ENCODE measurements at places on chromosomes 2 and 18.

DNA sequence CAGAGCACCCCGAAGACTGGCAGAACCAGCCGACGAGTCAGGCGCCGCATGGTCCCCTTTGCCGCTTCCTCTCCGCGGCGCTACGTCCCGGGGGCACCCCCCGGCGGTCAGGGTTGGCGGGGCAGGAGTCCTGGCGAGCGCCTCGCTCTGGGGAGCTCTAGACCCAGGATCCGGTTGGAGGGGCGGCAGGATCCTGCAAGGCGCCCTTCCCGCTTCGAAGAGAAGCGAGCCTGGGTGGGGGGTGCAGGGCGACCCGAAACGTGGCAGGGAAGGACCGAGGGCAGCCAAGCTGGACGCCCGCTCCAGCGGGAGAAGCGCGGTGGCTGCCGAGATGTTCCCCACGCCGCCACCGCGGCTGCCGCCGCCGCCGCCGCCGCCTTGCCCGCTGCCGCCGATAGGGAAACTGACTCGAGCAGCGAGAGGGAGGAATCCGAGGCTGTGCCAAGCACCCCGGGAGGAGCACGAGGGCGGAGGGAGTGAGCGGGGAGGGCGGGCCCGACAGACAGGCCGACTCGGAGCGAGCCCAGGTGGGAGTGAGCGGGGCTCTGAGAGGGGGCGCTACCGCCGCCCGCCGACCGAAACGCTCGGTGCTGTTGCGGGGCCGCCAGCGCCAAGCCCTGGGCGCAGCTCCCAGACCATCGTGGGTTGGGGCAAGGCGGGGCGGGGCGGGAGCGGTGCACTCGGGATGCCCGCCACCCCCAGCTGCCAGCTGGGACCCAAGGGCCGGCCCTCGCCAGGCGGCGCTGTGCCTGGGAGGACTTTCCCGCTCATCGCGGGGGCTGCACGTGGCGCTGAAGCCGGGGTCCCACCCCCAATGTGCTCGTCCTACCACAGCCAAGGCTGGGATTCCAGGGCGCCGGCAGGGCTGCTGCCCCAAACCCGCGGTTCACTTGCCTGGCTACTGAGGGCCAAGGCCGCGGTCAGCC, at the start of gene GALNT14:
GALNT14 (minus strand) TSS at position 404 of the 926 bp plus-strand sequence; CDS start at position 50, 354 bp downstream.
- no peak for DNase-seq

- no peak for DNase-seq
Measured at GRCh38 chr2:147051814-147052213, 793.0 kb upstream of the ACVR2A start.

DNA sequence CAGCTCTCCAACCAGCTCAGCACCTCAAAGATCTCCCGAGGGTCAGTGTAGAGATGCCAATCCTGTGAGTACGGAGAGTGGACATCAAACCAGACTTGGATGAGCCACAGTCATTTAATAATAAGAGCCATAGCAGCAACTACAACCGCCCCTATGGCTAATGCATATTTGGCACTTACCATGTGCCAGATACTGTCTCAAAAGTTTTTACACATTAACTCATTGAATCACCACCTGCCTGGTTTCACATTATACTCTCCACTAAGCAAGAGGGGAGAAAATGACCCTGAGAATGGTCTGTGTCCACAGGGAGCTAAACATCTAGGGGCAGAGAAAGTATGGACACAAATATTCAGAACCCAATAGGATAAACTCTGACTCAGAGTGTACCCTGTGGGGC, 2.6 kb downstream of the CNPPD1 start:
- DNase-seq = no peak

GRCh38 chr2:83747141-83747540, 711.9 kb downstream of the SUCLG1 start:
- no peak for DNase-seq

- DNase-seq = no peak
Measured at GRCh38 chr18:38256366-38256765, 690.8 kb upstream of the CELF4 start.

GRCh38 chr18:59219672-59220163, at the start of gene GRP:
TSS of gene GRP (plus strand) at chr18:59220158. CDS start at chr18:59220266, 108 bp downstream.
- DNase-seq = no peak

DNA sequence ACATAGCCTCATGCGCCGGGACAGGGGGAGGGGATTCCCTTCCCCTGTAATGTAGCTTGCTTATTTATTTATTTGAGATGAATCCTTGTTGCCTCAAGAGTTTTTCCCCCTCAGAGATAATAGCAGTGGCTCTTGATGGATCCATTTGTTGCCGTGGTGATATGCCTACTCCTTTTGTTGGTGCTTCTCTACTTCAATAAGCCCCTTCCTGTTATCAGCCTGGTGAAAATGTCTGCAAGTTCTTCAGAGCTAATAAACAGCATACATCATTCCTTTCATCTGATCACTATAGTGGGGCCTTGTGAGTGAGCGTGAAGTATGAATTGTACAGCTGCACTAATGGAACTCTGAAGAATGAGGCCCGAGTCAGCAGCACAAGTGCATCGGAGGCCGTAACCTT, 19.4 kb downstream of the FZD5 start:
- DNase-seq = no peak

- DNase-seq = no peak
Measured at GRCh38 chr2:224796695-224797305, 80.6 kb upstream of the CCDC195 start.

DNA sequence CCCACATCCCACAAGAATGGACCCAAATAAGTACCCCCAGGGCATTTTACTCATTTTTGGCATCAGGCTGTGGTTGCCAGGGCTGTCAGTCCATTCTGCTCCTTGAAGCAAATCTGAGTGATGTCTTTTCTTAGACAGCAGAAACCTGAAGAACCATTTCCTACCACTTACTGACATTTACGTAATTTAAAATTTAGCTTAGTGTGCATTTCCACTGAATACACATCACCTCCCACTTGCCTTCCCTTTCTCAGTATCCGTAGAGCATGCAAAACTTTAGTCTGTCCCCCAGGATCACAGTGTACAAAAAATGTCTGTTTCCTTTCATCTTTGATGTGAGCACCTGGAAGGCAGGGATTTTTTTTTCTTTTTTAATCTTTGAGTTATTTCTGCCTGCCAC, 130.3 kb downstream of the XIRP2 start:
- no peak for DNase-seq

DNA sequence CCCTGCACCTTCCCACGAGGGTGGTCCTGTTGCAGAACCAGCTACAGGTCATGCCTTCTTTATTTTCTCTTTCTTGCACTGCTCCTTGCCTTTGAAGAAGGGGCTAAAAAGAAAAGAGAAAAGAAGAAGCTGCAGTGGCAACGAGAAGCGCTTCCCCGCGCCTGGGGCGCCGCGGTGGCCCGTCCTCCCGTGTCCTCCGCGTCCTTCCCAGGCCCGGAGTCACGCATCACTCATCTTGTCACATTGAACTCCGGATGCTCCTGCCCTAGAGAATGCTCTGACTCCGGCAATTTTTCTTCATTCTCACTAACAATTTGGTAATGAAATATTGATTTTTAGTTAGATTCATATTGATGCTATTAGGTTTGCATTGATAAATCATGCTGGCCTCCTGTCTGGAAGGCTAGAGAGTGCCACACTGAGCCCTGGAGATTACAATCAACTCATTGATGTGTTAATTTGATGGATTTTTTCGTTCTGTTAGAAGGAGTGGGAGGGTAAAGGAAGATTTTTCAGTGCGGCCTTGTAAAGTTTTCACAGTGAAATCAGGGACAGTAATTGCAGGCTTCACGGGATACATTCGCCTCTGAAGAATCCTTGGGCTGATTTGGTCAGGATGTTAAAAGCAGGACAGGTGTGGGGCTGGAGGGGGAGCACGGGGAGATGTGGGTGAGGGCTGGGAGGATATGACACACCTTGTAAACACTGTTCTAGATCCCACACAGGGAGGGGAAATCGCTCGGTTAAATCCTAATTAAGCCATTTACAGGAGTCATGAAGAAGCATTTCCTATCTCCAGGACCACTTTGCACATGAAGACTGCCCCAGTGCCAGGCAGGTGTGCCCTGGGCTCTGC, 349.3 kb downstream of the ZNF516 start:
- no peak for DNase-seq

- no peak for DNase-seq
Measured at GRCh38 chr2:127570282-127571250, 35.1 kb downstream of the MYO7B start.

- no peak for DNase-seq
Measured at GRCh38 chr18:984004-984403, 79.3 kb downstream of the ADCYAP1 start.

DNA sequence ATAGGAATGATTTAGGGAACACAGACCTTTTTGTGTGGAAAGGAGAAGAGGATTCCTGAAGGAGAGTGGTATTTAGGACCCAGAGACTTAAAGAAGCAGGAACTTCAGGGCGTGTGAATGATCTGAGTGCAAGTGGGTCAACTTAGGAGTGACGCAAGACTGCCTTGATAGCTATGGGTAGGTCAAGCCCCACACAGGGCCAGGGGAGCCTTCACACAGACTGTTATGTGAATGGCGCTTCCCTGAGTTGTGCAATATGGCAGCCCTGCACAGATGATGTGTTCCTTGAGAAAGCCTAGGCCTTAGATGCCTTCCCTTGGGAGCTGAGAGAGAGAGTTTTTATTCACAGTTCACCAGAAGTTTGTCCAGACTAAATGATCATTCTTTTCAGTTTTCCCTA, 47.1 kb upstream of the IGFBP5 start:
- DNase-seq = no peak

GRCh38 chr2:55213822-55214221, 18.3 kb downstream of the CLHC1 start:
- DNase-seq = no peak

GRCh38 chr2:134594399-134594798, 124.4 kb downstream of the TMEM163 start:
- no peak for DNase-seq

GRCh38 chr18:74558096-74558495, 23.8 kb downstream of the CNDP1 start:
- no peak for DNase-seq

GRCh38 chr2:156017341-156017885, 315.1 kb downstream of the NR4A2 start:
- no peak for DNase-seq

DNA sequence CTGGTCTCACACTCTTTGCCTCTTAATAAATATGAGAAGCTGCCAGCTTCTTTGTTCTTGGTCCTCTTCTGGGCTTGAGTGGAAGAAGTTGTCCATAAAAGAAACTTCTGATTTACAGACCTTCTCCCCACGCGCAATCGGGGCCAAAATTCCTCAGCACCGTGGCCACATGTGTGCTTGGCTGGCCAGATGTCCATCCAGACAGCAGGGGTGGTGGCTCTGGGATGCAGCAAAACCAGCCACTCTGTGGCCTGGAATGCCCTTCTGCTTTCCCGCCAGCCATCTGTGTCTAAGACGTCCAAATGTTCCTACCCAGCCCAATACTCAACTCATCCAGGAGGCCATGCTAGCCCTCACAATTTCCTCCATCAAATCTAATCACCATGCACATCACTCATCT, 250.8 kb downstream of the EN1 start:
- DNase-seq = no peak

GRCh38 chr2:55302241-55302640, 33.2 kb upstream of the MTIF2 start:
- no peak for DNase-seq

GRCh38 chr18:67385455-67385854, 131.1 kb downstream of the DSEL start:
- DNase-seq = no peak

DNA sequence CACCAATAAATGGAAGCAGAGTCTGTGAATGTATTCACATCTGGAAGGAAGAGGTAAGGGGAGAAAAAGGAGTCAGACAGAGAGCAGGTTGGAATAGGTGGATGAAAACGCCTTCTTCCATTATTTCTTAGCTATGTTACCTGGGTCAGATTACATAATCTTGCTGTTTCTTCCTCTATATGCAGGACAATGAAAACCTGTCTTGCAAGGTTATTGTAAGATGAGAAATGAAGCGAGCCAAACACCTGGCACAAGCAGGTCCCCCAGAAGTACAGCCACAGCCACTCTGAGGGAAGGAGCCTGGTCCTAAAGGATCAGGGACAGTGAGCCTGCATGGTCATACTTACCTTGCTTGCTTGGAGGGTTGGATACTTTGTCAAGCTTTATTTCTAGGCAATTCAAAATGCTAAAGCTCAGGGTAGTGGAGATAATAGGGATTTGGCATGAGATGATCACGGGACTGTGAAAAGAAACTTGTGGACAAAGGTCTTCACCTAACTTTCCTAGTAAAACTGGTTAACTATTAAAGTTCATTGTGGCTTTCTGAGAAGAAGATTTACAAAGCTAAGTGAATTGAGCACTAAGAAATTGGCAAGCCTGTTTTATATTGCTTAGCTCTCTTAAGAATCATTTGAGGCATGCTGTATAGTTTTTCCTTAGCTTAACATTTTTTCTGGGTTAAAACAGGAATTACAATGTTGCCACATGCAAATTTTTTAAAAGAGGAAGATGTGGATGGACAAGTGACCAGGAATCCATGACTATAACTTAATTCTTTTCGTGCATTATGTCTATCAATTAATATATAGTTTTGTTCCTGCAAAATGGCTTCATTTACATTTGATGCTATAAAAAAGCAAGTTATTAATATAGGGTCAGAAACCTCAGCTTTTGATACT, 15.7 kb upstream of the PLA2R1 start:
- no peak for DNase-seq

DNA sequence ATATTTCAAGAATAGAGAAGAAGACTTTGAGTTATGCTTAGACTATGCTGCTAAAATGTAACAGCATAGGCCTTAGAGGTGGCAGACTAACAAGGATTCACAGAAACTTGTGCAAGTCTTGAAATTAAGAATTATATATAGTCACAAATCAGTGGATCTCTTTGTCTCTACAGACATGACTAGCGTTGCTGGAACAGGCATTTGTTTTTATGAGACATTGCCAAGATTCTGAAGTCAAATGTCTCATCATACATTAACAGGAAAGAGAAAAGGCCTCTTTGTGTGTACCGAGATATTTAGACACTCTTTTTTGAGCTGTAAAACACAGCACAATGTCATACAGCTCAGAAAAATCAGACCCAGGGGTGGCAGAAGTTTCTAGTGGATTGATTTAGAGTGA, 207.1 kb downstream of the TMX3 start:
- DNase-seq = no peak

GRCh38 chr2:26685989-26686839, 6.3 kb upstream of the KCNK3 start:
- no peak for DNase-seq

- DNase-seq = no peak
Measured at GRCh38 chr18:23524213-23524707, 20.9 kb downstream of the RMC1 start.

DNA sequence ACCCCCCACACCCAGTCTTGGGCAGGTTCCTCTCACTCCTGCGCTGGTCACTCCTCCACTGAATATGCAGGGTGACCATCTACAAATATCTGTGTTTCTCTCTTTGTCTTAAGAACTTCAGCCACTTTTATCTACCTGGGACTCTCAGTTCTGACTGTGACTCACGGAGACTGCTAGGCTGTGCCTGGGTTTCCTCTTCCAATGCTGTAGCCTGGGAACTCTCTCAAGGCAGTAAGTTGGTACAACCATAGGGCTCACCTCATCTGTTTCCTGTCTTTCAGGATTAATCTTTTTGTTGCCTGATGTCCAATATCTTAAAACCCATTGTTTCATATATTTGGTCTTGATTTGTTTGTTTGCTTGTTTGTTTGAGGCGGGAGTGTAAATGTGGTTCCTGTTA, 47.2 kb upstream of the ZNF396 start:
- DNase-seq = no peak
